GM13977 (cell line): ENCODE measurements at places on chromosomes 7 and 10.

DNA sequence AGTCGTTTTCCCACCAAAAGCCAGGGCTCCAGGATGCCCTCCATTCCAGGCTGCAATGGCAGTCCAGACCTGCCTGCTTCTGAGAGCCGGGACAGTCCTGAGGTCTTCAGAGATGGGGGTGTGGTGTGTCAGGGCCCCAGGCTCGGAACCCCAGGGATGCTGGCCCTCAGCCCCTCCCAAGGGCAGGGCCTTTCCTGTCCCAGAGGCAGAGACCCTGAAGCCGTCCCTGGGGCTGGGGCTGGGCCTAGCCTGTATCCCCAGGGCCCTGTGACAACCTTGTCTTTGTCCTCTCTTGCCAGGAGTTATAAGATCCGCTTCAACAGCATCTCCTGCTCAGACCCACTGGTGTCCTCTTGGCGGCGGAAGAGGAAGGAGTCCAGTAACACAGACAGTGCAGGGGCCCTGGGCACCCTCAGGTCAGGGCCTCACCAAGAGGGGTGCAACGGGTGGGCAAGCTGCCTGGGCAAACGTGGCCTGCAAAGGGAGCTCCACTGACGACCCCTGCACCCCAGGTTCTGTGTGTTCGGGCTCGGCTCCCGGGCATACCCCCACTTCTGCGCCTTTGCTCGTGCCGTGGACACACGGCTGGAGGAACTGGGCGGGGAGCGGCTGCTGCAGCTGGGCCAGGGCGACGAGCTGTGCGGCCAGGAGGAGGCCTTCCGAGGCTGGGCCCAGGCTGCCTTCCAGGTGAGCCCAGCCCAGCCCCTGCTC is 15.9 kb downstream of the NOS3 start:
- DNase-seq, result no peak

GRCh38 chr7:137272249-137272648 is 71.3 kb downstream of the PTN start:
- no peak for DNase-seq

DNA sequence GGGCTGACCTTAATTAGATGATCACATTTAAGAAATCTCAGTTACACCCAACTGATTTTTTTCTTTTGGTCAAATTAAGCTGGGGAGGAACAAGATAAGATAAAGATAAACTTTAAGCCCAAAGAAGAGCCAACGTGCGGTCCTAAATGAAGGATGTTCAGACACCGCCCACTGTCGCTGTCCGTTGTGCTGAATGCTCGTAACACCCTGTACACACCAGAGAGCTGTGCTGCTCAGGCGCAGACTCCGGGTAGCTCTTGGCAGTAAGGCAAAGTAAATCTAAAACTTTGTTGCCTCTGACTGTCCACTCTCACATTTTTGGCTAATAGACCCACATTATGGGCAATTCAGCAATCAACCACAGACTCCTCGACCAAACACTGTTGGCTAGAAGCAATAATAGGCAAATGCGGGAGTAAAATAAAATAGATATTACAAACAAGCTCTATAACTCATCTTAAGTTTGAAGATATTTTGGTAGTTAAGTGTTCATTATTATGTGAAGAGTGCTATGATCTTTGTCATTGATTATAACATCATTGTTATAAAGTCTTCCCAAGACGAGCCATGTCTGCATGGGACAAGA is 57.1 kb downstream of the PLPP4 start:
- no peak for DNase-seq

GRCh38 chr7:151595702-151596350 is 76.1 kb upstream of the RHEB start:
- DNase-seq, result no peak

DNA sequence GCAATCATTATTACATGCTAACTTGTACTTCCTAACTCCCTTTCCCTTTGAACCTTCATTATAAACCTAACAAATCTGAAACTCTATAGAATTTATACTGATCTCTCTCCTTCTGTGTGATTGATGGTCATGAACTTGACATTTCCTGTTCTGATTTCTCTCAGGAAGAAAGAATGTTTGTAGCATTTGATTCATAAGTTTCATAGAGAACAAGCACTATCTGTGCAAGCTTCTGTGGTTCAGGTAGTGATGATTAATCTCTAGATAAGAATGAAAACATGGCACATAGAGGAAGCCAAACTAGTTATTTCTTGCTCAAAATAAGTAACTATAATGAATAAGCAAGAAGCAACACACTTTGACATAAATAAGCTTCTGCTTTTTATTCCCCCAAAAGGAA is 34.2 kb downstream of the TFPI2 start:
- DNase-seq, result no peak

DNA sequence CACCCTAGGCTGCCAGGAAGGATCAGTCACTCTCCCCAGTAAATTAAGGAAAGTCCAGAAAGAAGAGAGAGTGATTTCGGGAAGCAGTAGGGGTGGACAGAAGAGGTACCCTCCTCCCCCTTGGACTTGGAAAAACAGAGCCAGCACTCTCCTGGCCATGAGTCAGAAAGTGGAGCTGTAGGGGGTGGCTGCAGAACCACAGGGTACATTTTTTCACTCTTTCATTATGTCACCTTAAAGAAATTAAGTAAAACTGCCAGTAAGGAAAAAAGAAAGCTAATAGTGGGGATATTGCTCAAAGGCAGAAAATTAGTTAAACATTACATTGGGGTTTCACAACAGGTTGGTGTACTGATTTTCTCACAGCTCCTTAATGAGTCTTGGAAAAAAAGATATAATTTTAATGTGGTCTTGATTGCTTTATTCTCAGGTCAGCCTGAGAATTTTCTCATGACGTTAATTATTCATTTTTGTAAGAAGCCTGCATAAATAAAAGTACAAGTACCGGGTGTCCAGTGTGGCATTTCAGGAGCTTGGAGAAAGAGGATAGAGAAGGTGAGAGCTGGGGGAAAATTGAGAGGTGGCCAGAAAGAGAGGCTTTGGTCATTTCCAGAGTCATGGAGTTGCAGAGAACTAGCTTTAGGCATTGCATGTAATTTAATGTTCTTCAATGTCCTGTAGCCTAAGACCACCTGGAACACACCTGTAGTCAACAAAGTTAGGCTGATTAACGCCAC is 23.2 kb upstream of the AOAH start:
- DNase-seq, result no peak

DNA sequence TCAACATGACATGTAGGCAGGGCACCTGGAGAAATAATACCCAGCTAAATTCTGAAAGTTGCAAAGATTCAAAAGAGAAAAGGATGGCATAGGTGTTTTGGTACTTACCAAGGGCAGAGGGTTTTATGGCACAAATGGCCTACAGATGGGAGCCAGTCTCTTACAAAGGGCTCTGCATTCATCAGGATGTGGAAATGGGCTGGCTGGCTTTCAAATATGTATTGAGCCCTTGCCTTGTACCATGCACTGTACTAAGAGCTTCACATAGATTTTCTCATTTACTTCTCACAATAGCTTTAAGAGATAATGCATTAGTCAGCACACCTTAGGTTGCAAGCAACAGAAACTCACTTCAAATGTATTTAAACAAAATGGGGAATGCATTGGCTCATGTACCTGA is 327.1 kb downstream of the BICC1 start:
- DNase-seq, result no peak

DNA sequence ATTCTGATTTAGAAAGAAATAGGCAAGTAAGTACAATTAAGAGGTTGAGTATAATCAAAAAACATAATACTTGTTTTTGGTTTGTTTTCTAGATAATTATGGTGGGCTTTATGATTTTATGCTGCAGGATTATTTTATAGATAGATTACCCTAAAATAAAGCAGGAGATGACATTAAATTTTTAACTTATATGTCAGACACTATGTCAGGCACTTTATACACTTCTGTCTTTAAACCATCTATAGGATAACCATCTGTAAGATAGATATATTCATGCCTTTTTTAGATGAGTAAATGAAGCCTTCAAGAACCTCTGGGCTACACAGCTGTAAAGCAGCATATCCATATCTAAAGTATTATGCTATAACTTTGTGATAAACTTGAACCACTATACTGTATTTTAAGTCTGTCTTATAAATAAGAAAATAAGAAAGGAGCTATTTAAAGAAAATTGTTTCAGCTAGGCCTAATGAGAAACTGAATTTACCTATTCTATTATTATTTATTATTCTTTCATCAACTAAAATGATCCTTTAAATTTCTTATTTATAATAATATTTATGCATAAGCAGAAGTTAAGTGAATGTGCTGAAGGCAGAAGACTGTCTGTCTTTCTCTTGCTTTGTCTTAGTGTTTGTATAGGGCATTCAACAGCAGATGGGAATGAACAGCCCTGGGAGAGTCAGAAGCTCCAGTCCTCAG is 94.0 kb downstream of the CPED1 start:
- no peak for DNase-seq

DNA sequence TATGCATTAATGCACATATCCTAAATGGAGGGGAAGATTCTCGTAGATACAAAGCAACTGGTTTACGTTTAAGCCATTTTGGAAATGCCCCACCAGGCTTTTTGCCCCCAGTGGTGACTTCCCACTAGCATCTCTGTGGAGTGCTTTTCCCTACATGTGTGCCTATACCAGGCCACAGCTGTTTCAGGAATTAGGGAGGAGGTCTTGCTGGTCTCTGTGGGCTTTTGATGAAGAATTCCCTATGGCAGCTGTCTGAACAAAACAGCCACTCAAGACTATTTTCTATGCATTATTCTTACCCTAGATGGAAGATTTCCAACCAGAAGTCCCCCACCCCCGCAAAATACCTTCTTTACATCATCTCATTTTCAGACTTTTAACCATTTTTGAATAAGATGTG is 52.0 kb upstream of the NMT2 start:
- DNase-seq, result no peak

- no peak for DNase-seq
Observed at GRCh38 chr10:87661861-87662785, 2.4 kb downstream of the PAPSS2 start.

GRCh38 chr10:71622154-71622526 is 97.4 kb downstream of the C10orf105 start:
- no peak for DNase-seq

DNA sequence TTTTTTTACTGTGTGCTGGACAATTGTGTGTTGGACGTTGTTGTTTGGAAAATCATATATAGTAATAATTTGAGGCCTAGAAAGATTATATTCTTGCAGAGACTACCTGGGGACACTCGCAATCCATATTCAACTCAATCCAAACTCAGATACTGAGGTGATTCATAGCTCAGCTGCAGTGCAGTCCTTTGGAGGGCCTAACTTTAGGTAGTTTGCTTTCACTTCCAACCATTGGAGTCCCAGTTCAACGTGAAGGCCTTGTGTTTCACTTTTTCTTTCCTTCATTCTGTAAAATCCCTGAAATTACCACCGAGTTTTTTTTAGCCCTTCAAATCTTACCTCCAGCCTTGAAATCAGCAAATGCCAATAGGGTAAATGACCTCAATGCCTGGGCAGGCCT is 32.3 kb downstream of the ATRNL1 start:
- no peak for DNase-seq

- no peak for DNase-seq
Observed at GRCh38 chr7:155130493-155130892, 60.4 kb downstream of the HTR5A start.

- DNase-seq, result no peak
Observed at GRCh38 chr7:138429577-138430250, 30.3 kb upstream of the TRIM24 start.

GRCh38 chr7:92830532-92831110 is 5.8 kb downstream of the CDK6 start:
- DNase-seq, result no peak

DNA sequence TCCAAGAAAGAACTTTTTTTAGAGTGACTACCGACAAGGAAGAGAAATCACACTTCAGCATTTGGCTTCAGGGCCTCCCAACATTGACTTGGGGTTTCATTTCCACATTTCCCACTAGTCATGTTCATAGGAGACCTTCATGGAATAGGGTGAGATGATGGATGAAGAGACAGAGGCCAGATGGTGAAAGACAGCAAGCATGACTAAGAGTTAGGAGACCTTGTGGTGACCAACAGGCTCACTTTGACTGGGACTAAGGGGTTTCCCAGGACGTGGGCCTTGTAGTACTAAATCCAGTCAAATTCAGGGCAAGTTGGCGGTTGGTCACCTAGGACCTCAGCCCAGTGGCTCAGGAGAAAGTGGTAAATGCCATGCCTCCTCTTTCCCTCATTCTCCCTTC is 3.0 kb upstream of the GIMAP5 start:
- DNase-seq, result no peak
